ENCODE measurements at places on chromosomes 7 and 10.

- no peak for DNase-seq
These were observed 39.7 kb upstream of the STEAP4 start for GRCh38 chr7:88346357-88346756.

DNA sequence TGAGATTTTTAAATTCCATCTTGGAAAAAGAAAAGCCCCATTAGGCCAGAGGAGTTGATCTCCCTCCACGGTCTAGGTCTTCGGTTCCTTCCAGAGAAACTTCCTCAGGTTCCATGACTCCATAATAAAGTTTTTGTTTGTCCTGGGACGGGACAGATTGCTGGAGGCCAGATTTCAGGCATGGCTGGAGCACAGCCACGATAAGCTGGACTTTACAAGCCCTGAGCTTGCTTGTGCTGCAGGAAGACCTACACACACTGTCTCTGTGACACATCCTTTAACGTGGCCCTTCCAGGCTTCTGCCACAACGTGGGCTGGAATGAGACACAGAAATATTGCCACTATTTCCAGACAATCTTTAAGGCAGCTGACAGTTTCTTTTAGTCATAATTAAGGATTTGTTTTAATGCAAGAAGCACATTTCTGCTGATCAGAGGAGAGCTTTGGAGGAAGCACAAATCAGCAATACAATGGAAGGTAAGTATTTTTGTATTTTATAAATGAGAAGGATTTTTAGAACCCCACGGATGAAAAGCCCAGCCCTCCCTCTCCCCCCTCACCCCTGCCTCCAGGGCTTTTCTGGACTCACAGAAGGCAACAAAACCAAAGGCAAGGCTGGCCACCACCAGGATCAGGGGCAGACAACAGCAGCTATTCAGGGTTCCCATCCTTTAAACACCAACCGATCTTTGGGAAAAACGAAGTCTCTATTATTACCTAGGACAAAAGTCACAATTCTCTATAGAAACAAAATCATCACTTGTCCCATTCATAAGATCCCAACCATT lies 6.5 kb downstream of the CTBP2 start:
- DNase-seq: no peak

DNA sequence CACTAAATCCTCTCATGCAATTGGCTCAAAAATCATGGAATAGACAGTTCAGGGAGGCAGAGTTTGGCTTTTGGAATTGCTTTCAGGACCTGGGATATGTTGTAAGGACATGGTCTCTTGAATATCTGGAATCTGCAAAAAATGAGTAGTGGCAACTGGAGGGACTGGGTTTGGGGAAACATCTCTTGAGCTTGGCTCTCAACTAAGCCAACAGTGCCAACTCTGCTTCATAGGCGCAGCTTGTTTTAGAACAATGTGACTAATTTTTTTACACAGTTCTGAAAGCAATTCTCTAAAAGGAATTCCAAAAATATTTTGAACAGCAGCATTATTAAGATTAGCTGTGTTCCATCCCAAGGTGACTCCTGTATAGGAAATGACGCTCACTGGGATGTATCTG lies 121.5 kb upstream of the DPP6 start:
- DNase-seq: no peak

GRCh38 chr10:87750817-87751216 lies 67.2 kb downstream of the ATAD1 start:
- no peak for DNase-seq

- DNase-seq: peak; percentile 86
These were observed 14.0 kb downstream of the SLC29A4 start for GRCh38 chr7:5296611-5297226.

- DNase-seq: no peak
These were observed 238.2 kb downstream of the TEX36 start for GRCh38 chr10:125444790-125445189.

- no peak for DNase-seq
These were observed 209.5 kb downstream of the GLI3 start for GRCh38 chr7:42027521-42027920.

GRCh38 chr10:360653-361052 lies 225.4 kb downstream of the ZMYND11 start:
- DNase-seq: no peak

DNA sequence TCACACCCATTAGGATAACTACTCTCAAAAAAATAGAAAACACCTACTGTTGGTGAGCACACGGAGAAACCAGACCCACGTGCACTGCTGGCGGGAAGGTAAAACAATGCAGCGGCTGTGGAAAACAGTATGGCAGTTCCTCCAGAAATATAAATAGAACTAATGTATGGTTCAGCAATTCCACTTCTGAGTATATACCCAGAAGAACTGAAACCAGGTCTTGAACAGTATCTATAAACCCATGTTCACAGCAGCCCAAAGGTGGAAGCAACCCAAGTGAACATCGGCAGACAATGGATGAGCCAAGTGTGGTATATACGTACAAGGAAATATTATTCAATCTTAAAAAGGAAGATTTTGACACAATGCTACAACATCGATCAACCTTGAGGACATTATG lies 164.7 kb downstream of the ZMYND11 start:
- DNase-seq: no peak

DNA sequence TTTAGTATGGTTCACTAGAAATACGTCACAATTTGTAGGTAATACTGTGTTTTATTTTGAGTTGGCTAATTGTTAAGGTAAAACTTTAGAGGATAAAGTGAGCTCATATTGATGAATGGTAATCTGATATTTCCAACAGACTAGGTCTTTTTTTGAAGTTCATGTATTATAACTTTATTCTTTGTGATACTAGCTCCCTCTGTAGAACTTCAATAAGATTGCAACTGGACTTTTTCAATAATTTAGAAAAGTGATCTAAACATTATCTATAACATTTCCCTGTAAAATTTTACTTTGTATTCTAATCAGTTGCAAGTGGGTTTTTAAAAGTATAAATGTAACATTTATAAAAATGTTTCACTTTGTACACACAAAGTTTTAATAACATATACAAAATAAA lies 83.5 kb downstream of the ADK start:
- no peak for DNase-seq

- no peak for DNase-seq
These were observed 1.1 kb upstream of the HSPA12A start for GRCh38 chr10:116743266-116744064.

- no peak for DNase-seq
These were observed 47.6 kb downstream of the ASB13 start for GRCh38 chr10:5618829-5619228.

DNA sequence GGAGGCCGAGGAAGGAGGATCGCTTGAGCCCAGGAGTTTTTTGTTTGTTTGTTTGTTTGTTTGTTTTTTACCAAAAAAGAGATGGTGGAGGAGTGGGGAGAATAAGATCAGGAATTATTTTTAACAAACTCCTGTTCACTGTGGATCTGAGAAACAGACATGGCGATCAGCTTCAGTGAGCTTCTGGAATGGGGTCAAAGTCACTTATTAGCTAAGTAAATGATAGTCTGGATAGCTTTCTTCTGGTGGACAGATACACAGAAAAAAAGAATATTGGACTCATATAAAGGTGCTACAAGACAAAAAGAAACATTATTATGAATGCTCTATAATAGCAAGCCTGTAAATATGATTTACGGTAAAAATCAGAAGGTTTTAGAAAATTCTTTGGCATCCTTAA lies 85.1 kb downstream of the POU6F2 start:
- no peak for DNase-seq

GRCh38 chr7:16204953-16205352 lies 216.4 kb downstream of the CRPPA start:
- no peak for DNase-seq

DNA sequence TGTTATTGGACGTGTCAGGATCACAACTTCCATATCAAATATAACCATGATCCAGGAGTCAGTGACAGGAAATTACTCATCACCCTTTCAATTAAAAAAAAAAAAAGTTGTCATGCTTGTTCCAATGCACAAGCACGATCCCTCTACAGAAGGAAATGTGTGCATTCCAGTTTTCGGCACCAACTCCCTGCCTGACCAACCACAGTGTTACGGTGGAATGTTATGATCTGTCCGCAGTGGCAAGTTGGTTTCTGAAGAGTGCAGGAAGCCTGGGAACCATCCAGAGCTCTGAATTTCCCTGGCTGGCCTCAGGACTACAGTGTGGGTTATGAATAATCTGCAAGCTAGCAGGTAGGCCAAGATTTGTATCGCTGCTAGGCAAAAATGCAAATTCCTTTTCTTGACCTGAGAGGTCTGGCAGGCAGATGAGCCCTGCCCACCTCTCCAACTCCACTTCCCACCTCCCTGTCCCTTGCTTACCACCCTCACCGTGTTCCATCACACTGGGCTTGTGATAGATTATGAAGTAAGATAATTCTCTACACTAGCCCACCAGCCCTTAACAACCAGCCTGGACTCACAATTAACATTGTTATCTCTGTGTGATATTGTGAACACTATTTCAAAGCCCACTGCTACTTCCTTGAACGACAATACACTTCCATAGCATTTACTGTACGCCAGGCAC lies 20.4 kb downstream of the FRMPD2 start:
- DNase-seq: no peak

GRCh38 chr7:32587411-32587948 lies 92.2 kb downstream of the AVL9 start:
- DNase-seq: no peak

GRCh38 chr7:140153666-140154161 lies 23.1 kb downstream of the KDM7A start:
- DNase-seq: peak; percentile 20

- no peak for DNase-seq
These were observed 84.1 kb downstream of the MDFIC start for GRCh38 chr7:115005953-115006352.

- no peak for DNase-seq
These were observed 239.6 kb downstream of the DNAJB6 start for GRCh38 chr7:157576415-157576814.

DNA sequence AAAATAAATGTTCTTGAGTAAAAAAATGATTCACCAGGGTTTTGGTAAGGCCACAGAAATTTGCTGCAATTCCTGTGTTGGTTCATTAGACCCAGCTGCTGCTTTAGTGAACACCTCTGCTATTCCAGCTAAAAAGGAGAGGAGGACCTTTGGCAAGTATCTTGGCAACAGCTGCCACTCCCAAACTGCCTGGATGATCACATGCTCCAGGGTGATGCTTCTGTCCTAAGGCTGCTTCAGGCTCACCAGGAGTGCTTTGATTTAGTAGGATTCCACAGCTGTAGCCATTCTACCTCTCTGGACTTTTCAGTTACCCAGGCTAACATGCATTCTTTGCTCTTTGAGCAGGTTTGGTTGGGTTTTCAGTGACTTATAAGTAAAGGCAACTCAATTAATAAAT lies 82.6 kb upstream of the NPVF start:
- DNase-seq: no peak

DNA sequence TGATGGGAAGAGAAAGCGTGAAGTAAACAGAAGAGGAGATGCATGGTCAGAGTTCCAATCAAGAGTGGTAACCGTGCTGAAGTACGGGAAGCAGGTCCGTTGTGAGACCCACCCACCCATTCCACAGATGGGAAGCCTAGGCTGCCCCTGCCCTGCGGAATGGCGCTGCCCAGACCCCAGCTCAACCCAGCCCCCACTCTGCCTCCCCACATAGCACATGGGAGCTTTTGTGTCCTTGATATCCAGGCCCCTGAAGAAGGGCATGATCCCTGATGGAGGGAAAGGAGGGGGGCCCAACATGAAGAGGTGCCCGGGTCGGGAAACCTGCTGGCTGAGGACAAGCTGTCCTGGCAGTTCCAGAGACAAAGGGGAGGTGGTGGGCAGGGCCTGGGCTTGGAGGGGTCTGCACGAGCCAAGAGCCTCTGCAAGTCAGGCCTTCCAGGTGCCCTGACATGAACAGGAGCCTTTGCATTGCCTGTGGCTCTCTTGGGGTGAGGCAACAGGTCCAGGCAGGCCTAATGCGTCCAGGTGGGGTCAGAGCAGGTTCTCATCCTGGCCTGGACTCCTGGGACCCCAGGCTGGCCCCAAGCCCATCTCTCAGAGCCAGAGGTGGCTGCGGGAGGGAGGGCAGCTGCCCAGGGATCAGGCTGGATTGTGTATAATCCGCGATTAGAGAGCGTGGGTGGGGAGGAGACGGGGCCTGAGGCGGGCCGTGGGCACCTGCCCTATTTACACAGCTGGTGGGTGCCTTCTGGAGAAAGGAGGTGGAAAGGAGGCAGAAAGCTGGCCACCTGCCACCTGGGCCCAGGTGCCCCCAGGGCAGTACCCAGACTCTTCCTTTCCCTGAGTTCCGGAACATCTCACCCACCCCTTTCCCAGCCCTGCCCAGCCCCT lies 23.5 kb downstream of the YKT6 start:
- no peak for DNase-seq
